Stimulated activated CD4-positive, alpha-beta T cell treated with anti-CD3 and anti-CD28 coated beads, Interleukin-1b, Interleukin-23, amount 100 ng/mL, for 1 hour (primary cell): ENCODE measurements at places on chromosomes 4 and X.

GRCh38 chr4:93957186-93957585 is 128.6 kb downstream of the ATOH1 start:
- no peak for DNase-seq

DNA sequence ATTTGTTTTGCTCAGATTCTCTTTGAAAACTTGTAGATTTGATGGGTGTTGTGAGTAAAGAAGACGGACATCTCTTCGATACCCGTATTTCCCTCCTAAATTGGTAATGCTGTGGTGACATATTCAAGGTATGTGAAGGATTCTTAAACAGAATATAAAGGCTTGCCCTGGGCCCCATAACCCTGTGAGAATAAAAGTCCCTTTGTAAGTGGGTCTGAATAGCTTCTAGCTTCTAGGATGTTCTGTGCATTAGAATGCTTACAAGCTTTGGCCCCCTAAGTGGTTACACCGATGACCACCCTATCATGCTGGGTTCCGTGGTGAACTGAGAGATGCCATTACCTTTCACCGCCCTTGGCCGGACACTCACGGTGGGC is 574 bp upstream of the MOB1B start:
- no peak for DNase-seq

- no peak for DNase-seq
These were observed 42.4 kb downstream of the CD99L2 start for GRCh38 chrX:150856101-150856500.

- DNase-seq = no peak
These were observed 220.9 kb upstream of the SFRP2 start for GRCh38 chr4:154009788-154010187.

DNA sequence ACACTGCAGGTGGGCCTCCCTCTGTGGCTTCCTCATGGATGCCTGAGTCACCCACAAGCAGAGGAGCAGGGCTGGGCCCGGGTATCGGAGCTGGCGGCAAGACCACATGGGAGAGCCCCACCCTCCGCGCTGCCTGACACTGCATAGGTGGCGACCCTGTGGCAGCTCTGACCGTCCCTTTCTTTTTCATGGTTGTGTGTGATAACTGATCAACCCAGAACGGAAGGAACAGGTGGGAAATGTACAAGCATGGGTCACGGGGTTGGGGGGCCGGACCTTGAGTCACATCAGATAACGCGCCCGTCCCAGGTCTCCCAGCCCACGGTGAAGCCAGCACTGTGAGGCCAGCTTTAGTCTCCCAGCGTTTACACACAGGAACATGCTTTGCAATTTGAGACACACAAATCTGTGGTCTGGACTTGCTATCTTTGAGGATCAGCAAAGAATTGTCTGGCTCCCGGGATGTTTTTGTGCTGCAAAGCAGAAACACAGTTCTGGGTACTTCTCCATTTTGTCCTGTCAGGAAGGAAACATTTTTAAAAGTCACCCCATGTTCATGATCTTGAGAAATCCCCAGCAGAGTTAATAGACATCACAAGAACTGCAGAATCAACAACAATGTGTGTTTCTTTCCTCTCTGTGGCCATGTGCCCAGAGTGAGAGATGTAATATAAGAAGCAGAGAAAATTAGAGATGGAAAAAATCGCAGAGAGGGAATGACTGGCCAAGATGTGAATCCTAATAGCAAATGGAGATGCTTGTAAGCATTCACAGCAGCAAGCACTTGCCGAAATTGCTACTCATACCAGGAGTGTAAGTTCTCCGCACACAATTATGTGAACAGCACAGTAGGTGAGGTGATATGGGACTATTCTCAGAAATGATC is 70.1 kb upstream of the CBR4 start:
- DNase-seq = no peak

GRCh38 chrX:111634823-111635729 is 45.9 kb upstream of the ALG13 start:
- no peak for DNase-seq

DNA sequence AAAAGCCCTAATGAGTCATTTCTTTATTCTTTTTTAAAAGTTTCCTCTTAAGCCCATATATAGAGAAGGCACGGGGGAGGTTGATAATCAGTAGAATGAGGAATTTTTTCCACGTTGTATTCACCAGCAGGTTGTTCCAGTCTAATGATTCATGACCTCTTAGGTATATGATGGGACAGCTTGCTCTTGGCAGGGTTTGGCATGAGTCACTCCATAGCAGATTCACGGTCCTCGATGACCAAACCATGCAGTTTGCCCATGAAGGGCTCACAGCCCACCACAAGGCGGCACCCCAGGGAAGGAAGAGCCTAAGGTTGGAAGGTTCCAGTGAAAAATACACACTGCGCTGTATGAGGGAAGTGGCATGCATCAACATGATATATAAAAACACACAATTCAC is 623.8 kb upstream of the DIPK2B start:
- DNase-seq = no peak

GRCh38 chr4:150656891-150657290 is 74.9 kb downstream of the MAB21L2 start:
- no peak for DNase-seq
